ENCODE measurements at places on chromosomes 13 and 19. TPM values are rescaled to one million over a fixed set of nuclear protein-coding genes. Genes with fewer than 3 reads are reported as not detected.

CACNG7 gene
- not detected for polyA plus RNA-seq

SIGLEC12 gene
- polyA plus RNA-seq, result 0.57 TPM

ARHGEF18 gene
- 4.6 TPM for polyA plus RNA-seq

FFAR3 gene
- polyA plus RNA-seq, result 0.39 TPM

CEACAM3 gene
- not detected for polyA plus RNA-seq

CRB3 gene
- 2.6 TPM for polyA plus RNA-seq

ELSPBP1 gene
- polyA plus RNA-seq, result not detected

BRCA2 gene
- polyA plus RNA-seq, result 1.9 TPM

ANGPTL8 gene
- not detected for polyA plus RNA-seq

OR4F17 gene
- polyA plus RNA-seq, result not detected

RFPL4AL1 gene
- polyA plus RNA-seq, result not detected

COL5A3 gene
- not detected for polyA plus RNA-seq

ZNF528 gene
- polyA plus RNA-seq, result 9.3 TPM

HCN2 gene
- not detected for polyA plus RNA-seq

FFAR1 gene
- polyA plus RNA-seq, result not detected

ARL11 gene
- 0.14 TPM for polyA plus RNA-seq

KANK3 gene
- polyA plus RNA-seq, result 1.0 TPM

ATP4B gene
- not detected for polyA plus RNA-seq

NECTIN2 gene
- polyA plus RNA-seq, result not detected

ONECUT3 gene
- polyA plus RNA-seq, result not detected

DIAPH3 gene
- 0.30 TPM for polyA plus RNA-seq

SERTAD1 gene
- polyA plus RNA-seq, result 5.5 TPM

NPAS1 gene
- not detected for polyA plus RNA-seq

SPTBN4 gene
- not detected for polyA plus RNA-seq
